ENCODE measurements at places on chromosomes 7 and 10. TPM values are rescaled to one million over a fixed set of nuclear protein-coding genes. Genes with fewer than 3 reads are reported as not detected.

The APBB1IP gene
- 1.5 TPM for total RNA-seq

The HHEX gene
- total RNA-seq: 128 TPM

The BLNK gene
- 5.8 TPM for total RNA-seq

The FERD3L gene
- not detected for total RNA-seq

The ACTL6B gene
- not detected for total RNA-seq
